Activated CD4-positive, alpha-beta T cell treated with anti-CD3 and anti-CD28 coated beads, Interleukin-2, amount 10 ng/mL, durations not matched to agents 24 days and 14 days (primary cell): ENCODE measurements at places on chromosomes 2 and 18.

- no peak for DNase-seq
Observed at GRCh38 chr2:25063876-25064660, 22.2 kb downstream of the EFR3B start.

DNA sequence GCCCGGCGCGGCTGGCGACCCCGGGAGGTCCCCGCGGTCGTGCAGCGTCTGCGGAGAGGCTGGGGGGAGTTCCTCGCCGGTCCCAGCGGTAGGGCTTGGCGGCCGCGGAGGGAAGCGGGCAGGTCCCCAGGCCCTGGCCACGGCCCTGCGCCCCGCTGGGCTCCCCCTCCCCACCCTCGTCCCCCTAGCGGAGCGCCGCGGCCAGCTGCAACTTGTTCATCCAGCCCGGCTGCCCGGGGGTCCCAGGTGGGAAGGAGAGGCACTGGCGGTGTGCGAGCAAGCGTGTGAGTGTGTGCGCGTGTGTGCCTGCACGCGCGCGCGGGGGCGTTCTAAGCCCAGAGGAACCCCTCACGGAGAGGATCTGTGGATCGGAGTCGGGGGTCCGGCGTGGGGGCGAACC, 1.3 kb downstream of the PTPRM start:
- DNase-seq = no peak

DNA sequence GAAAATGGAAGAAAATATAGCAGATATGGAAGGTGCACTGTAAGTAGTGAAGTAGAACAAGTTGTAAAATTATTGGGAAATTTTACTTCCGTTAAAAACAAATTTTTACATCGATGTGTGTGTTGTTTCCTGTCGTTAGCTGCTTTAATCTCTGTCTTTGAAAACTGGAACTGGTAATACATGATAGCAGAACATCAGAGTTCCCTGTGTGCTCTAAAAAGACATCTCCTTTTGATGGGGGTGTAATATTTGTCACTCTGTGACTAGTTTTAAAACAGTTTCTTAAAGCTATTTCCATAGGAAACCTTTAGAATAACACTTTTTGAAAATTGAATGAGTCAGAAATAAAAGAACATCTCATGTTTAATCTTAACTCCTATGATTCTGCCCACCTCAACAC, 43.5 kb downstream of the COX7A2L start:
- DNase-seq = no peak

DNA sequence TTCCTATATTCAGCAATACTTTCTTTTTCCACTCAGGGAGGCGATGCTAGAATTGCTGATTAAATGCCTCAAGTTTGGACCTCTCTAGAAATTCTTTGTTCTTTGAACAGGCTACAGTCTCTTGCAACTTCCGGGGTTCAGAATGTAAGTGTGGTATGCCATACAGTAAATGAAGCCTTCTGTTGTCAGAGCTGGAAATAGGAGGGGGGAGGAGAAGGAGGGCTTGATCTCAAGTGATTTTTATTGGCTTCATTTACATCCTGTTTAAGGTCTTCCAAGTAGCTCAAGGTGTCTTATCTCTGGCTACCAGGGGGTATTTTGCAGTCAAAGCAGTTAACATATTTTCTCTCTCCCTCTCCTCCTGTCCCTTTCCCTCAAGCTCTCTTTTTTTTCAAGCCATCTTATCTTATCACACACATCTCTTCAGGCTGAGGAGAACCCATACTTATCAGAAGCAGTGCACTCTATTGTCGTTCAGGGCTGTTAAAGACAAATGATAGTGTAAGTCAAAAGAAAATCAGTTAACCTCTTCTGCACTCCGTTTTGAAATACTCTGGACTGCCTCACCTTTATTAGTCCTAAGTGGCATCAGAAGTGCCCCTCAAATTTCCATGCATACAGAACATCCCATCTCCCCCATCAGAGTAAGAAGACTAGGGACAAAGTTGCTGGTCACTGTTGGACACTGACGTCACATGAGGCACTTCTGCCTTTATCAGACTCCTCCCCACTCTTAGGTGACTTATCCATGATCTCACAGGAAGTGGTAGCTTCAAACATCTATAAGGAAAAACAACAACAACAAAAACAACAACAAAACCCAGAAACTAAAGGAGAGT, 112.2 kb downstream of the ZNF521 start:
- no peak for DNase-seq

DNA sequence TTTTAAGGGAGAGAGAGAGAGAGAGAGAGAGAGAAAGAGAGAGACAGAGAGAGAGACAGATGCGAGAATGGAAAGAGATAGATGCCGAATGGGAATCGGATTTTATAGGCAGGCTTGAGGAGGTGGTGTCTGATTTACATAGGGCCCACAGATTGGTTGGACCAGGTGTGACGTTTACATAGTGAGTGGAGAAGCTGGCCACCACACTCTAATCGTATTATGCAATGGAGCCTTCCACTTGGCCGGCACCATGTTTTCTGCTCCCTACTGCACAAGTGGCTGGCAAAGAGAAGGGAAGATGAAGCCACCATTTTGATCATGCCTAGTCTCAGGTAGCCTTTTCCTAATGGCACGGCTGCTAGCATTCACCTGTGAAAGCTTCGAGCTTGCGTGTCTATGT, 33.9 kb downstream of the CD8B2 start:
- DNase-seq = no peak

GRCh38 chr2:224210286-224211180, 171.4 kb upstream of the SERPINE2 start:
- DNase-seq = no peak

GRCh38 chr18:811892-812375, at the start of gene YES1:
YES1 (minus strand) TSS chr18:812242; CDS start chr18:756827, 55,415 bp downstream.
- no peak for DNase-seq
